ENCODE measurements at places on chromosomes 3 and 15.

GRCh38 chr15:35748105-35748504 lies 202.1 kb upstream of the DPH6 start:
- DNase-seq: no peak

DNA sequence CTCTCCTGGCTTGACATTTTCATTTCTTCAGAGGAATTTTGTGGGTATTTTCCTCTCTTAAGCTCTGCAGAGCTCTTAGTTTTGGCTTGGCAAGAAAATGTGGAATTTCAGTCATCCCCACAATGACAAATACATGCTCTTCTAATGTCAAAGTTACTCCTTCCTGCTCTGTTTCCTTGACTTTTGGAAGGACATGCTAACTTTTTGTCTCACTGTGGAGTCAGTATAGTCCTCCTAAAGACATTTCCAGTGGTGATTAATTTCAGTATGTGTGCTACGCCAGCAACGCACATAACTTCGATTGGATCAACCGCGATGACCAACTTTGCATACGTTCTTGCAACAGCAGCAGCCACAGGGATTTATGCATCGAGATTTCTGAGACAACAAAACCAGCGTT lies 13.3 kb downstream of the EBLN2 start:
- no peak for DNase-seq

GRCh38 chr3:123605789-123606234 lies 21.0 kb upstream of the HACD2 start:
- DNase-seq: no peak

DNA sequence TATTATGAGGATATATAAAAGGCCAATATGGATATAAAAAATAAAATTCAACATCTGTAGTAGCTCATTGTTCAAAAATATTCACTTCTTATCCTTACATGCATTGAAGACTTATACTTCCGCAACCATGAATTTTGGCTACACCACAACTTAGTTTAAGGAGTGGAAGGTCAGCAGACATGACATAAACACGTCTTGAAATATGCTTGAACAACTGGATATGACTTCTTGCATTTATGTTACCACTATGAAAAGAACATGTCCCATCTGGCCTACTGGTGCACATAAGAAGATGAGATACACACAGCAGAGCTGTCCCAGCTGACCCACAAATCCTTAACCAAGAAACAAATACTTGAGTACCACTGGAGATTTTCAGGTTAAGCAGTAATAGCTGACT lies 52.1 kb downstream of the MYO9A start:
- no peak for DNase-seq

- DNase-seq: no peak
These were observed 54.8 kb downstream of the TMEM266 start for GRCh38 chr15:76114561-76114960.

Measured in stimulated activated CD4-positive, alpha-beta T cell treated with anti-CD3 and anti-CD28 coated beads, Interleukin-1b, Interleukin-23, amount 100 ng/mL, for 1 hour (primary cell).